ENCODE measurements at places on chromosomes 2 and 18.

DNA sequence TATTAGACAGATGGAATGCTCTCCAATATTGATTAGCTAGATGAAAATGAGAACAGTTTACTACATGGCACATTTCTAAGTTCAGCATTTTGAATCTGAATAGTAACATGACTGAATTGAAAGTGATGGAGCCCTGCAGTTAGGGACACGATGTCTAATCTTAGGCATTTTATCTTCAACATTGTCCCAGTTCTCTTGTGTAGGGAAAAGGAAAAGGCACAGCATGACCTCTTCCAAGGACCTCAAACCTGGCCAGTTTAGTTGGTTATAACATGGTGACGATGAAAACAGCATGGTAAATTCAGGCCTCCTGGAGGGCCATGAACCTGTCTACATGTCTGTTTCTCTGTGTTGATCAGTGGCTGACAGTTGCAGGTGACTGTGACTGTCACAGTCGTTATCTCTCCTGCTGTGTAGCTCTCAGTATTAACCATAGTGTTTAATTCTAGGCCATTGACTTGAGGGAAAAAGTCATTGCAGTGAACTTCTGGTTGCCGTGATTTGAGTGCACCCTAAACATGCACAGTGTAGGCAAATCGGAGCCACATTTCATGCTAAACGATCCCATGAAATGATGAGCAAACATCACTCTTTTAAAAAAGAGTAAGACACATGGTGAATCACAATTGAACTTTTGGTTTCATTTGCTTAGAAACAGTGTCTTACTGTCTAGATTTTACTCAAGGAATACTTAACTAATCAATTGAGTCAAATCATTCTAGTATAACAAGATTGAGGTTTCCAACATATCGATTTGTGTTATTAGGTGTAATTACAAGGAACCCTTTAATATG lies 129.7 kb downstream of the PHLPP1 start:
- DNase-seq = no peak

DNA sequence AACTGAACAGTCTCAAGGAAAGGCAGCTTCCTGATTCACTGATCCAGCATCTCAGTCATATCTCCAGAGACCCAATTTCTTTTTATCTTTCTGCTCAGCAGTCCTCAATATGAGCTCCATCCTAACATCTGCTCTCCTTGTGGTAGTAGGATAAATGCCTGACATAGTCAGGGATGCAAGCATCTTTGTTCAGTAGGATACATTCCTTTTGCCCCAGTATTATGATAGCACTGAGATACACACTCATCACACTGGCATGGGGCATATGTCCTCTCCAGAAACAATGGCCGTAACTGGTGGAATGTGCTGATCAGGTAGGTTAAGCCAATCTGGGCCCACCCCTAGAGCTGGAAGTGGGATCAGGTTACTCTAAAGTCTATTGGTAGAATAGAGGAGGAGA lies 207.2 kb downstream of the ETAA1 start:
- DNase-seq = no peak

DNA sequence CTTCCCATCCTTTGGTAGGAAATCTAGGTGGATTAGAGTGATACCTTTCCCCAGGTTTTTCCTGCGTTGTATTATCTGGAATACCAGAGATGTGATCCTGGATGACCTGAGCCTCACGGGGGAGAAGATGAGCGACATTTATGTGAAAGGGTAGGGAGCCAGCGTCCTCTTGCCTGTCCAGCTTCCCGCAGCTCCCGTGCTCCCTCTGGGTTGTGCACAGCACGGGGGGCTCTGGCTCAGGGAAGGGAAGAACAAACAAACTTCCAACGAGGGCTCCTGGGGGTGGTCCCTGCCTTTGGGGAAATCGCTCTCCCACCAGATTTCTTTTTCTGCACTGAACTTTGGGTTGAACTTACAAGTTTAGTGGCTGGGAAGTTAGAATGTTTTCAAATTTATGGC lies 215.7 kb downstream of the DYSF start:
- no peak for DNase-seq

DNA sequence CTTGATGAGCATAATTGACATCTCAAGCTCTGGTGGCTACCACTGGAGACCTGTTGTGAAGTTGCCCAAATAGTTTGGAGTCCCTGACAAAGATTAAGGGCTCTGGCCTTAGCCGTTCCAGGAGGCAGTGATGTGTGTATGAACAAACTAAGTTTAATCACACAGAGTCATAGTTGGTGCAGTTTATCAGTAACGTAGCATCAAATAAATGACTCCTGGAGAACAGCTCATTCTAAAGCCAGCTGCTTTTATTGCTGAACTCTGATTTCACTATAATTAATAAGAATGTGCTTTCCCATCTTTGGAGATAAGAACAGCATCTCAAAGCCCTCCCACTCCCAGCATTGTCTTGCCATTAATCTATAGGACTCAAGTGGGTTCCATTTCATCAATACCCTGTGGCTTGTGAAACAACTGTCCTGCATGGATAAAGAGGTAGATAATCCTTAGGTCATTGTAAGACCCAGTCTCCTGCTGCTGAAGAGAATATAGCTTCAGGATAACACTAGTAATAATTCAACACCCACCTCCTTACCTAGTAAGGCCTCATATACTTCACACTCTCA lies 211.4 kb upstream of the THUMPD2 start:
- DNase-seq = no peak

GRCh38 chr2:96985181-96985945 lies 1.0 kb downstream of the FAM178B start:
- no peak for DNase-seq

DNA sequence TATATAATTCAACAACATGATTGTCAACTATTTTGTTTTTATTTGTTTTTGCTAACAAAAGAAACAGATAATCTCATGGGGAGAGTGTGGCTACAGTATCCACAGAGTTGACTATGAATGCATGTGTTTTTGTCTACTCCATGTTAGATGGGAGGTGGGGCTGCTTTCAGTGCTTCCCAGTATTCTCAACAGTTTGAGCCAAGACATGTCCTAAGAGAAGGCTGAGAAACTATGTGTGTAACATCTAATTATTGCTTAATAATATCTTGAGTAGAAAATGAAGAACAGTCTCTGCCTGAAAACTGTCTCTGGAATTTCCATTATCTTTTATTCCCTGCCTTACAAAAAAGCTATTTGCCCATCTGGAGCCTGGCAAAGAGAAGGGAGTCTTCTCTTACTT lies 178.8 kb upstream of the MMADHC start:
- no peak for DNase-seq

DNA sequence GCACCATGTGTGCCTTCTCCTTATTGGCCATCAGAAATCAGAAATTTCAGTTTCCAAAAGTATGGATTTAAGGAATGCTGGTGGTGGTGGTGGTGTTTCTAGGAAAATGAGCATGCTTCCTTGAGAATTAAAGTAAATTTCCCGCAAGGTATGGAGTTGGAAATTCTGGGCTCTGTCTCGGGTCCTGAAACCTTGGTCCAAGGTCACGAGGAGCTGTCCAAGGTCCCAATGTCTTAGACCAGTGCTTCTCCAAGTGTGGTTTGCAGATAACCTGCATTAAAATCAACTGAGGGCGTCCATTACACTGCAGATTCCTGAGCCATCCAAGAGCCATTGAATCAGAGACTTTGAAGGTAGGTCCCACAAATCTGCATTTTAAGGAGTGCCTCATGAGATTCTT lies 210.9 kb upstream of the PKDCC start:
- DNase-seq = peak; percentile 60

DNA sequence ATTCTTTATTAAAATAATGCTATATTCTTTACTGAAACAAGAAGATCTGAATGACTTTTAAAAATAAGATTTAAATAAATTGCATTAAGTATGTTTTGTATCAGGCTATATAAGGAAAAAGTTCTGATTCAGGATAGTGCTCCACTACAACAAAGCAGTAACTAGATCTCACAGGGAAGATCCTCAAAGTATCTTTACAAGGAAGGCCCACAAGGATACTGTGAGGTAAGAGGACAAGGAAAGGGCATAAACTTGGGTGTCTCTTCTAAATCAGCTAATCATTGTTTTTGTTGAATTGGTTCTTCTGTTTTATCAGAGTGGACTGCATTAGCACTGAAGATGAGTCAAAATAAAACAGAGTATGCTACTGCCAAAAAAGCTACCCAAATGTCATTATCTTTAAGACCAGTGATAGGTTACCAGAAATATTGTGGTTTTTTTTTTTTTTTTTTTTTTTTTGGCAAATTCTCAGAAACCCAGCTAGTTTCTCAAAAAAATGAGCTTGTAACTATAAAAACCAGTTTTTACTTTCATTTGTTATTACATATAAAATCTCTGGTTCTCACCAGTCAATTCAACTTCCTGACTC lies 160.9 kb downstream of the BAZ2B start:
- no peak for DNase-seq

- DNase-seq = peak; percentile 76
Measured at GRCh38 chr2:196159221-196159892, 12.0 kb downstream of the STK17B start.
